ENCODE measurements at places on chromosomes 1 and 21.
A peak's percentile ranks its signal among the peaks of the same experiment; 100 is the strongest.

DNA sequence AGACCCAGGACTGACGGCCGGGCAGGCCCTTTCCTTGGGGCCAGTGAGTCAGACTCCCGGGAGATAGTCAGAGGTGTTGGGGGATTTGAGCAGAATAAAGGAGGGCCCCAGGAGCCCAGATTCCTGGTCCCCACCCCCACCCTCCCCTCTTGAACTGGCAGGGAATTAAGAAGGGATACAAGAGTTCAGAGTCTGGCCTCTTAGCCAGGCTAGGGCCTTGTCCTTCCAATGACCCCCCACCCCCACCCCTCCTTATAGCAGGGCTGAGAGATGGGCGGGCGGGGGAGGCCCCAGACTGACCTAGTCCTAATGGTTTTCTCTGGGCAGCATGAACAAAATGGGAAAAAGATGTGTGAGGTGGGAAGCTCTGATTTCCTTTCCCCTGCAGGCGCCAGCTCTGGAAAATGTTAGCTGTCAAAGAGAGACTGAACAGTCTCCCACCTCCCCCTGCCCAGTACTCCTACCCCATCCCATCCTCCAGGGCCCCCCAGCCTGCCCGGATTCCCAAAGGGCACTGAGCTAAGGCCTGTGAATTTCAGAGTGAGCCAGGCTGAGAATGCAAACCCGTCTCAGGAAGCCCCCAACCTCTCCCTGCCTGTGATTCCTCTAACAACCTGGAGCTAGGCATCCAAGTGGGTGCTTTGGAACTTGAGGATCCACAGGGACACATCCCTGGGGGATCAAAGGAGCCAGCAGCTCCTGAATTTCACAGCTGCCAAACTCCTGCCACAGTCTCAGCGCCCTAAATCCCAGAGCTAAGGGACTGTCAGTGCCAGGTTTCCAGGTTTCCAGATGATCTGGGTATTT is 5.8 kb upstream of the CRABP2 start:
- no peak for DNase-seq

DNA sequence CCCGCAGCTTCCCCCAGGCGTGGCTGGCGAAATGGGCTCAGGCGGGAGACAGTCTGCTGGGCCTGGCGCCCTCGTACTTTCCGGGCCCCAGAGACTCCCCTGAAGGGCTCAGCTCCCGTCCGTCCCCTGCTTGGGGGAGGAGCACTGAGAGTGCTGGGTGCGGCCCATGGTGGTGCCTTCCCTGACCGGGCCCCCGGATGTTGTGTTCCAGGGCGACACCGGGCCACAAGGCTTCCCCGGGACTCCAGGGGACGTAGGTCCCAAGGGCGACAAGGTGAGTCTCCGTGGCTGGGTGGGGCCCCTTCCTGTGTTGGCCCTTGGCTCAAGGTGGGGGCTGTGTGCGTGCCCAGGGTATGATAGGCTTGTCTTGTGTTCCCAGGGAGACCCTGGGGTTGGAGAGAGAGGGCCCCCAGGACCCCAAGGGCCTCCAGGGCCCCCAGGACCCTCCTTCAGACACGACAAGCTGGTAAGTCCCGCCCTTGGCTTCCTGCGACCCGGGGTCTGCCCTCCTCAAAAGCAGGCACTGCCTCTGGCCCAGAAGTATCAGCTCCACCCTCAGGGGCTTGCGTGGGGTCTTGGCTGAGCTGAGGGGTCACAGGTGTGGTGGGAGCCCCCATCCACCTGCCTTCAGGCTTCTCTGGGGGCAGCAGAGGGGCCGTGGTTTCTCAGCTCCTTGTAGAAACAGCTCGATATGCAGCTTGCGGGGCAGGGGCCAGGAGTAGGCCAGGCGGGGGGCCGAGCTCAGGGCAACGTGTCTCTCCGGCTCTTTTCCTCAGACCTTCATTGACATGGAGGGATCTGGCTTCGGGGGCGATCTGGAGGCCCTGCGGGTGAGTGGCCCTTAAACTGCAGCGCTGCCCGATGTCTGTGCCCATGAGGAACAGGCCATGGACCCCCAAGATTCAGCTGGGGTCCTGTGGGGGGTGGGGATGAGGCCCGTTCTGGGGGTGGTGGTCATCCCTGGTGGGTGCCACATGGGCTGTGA is 62.3 kb downstream of the SLC19A1 start:
- DNase-seq: no peak

DNA sequence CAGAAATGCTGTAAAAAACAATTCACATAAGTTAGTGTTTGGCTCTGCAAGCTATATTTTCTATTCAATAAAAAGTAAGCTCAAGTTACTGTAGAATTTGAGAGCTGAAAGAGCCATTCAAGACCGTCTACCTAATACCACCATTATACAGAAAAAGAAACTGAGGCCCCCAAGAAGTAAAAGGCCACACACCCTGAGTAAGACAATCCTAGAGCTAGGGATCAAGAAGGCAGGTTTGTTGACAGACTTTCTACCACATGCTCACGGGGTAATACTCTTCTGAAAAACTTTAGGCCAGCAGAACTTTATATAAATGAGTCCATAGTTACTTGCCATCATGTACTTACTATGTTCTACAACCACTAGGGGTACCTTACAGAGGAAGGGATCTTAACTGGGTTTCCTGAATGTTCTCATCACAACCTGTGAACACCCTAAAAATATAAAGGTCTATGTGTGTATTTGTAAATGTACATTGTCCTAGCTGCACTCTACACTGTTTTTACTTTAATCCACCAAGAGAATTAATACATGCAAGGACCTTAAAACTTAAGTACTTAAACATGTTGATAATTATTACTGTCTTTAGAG is 2.7 kb downstream of the PSMG1 start:
- no peak for DNase-seq

- no peak for DNase-seq
Observed at GRCh38 chr1:169012416-169012815, 94.1 kb upstream of the ATP1B1 start.

DNA sequence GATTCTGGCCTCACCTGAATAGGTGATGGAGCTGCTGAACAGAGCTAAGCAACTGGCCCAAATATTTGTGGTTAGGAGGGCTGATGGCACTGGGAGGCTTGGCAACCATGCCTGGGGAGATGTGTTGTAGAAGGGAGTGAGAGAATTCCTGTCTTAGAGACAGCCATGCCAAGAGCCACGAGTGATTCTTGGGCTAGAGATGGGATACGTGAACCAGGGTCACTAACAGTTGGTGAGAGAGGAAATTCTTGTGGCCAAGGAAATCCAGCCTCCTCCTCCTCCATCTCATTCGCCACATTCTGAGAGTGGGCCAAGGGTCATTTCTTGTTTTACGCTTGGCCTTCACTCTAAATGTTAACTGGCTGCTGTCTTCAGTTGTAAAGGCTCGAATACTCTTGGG is 46.3 kb downstream of the NGF start:
- DNase-seq: no peak

DNA sequence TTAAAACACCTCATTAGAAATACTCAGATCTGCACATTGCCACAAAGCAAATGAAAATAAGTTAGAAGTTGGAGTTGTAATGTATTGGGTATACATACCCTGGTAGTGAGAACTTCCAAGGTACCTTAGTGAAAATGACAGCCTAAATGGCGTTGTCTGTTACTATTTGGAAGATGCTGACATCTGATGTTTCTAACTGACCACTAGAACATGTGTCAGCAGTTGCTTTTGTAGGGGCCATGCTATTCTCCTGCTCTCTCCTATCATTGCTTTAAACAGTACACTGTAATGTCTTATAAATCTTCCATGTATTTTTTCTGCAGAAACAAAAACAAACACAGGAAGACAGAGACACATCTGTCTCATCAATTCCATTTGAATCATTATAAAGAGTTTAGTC is 40.1 kb downstream of the LAMC1 start:
- peak; percentile 56 for DNase-seq

- no peak for DNase-seq
Observed at GRCh38 chr1:52751589-52752483, 25.6 kb downstream of the ZYG11B start.

GRCh38 chr1:2415801-2416208 is 3.4 kb upstream of the PEX10 start:
- no peak for DNase-seq

GRCh38 chr1:7567376-7567775 is 203.7 kb upstream of the VAMP3 start:
- DNase-seq: no peak

- no peak for DNase-seq
Observed at GRCh38 chr1:184972315-184973055, 1.8 kb downstream of the NIBAN1 start.

DNA sequence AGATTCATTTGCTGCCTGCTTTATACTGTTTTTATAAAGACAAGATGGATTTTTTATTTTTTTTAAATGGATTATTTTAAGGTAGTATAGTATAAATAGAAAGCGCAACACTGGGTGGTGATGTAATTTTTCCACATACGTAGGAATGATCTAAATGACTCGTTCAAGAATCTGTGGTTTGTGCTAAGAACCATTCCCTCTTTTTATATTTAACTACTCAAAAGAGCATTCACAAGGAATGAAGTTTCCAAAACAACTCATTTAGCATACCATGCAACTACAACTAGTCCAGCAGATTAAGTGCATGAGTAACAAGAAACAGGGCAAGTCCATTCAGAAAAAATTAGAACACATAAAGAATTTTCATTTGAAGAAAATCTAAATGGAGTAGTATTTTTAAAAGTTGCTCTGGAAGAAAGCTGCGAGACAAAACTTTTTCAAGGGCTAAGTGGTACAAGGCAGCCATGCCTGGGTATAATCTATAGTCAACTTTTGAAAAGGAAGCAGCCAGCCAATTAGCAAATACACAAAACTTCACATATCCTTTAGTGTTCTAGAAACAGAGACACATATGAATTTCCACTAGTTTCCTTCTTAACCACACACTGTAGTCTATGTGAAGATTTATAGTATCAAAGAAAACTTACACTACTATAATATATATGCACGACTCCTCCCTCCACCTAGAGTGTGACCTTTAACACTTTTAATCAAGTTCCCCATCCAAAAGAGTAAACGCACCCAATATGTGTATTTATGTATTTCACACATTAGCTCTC is 23.4 kb downstream of the GTF2B start:
- peak; percentile 45 for DNase-seq

DNA sequence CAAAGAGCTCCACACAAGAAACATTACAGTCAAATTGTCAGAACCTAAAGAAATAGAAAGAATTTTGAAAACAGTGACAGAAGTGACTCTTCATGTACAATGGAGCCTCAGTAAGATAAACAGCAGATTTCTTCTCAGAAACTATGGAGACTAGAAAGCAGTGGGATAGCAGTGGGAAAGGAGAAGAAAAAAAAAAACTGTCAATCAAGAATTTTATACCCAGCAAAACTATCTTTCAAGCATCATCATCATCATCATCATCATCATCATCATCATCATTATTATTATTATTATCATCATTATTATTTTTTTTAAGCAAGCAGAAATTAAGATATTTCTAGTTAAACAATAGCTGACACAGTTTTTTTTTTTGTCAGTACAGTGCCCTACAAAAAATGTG is 24.2 kb downstream of the CEP170 start:
- peak; percentile 41 for DNase-seq
